Myocyte (in vitro differentiated cells): ENCODE measurements at places on chromosomes 1 and 21. TPM values are rescaled to one million over a fixed set of nuclear protein-coding genes. Genes with fewer than 3 reads are reported as not detected.

The NCSTN gene
- 80.3 and 90.1 TPM in 2 replicates for total RNA-seq

The CELA2A gene
- total RNA-seq, result 0.57 TPM in 1 of 2 replicates, not detected in the other

The KRTAP25-1 gene
- total RNA-seq, result not detected in 2 replicates

The TRAF3IP3 gene
- total RNA-seq, result 0.03 and 0.05 TPM in 2 replicates

The ACOT11 gene
- 54.0 and 59.2 TPM in 2 replicates for total RNA-seq

The C1orf94 gene
- total RNA-seq, result not detected in 2 replicates

The TP73 gene
- total RNA-seq, result 1.3 and 2.2 TPM in 2 replicates

The AMY1A gene
- total RNA-seq, result not detected in 2 replicates

The TAS1R1 gene
- total RNA-seq, result 7.5 and 8.0 TPM in 2 replicates

The TRIM63 gene
- total RNA-seq, result 18.6 and 26.2 TPM in 2 replicates

The OLIG2 gene
- total RNA-seq, result not detected in 2 replicates

The NPL gene
- 2.2 and 3.6 TPM in 2 replicates for total RNA-seq

The FCRL2 gene
- total RNA-seq, result not detected in 2 replicates

The USH2A gene
- total RNA-seq, result 0.08 and 0.21 TPM in 2 replicates
